ENCODE measurements at places on chromosomes 6 and 20.

GRCh38 chr6:8845690-8846089 is 410.3 kb upstream of the SLC35B3 start:
- DNase-seq = no peak

- no peak for DNase-seq
Measured at GRCh38 chr20:36959242-36959641, 7.7 kb upstream of the SAMHD1 start.

- DNase-seq = no peak
Measured at GRCh38 chr6:89111933-89112332, 5.9 kb downstream of the SRSF12 start.

GRCh38 chr6:163474581-163474980 is 60.1 kb downstream of the QKI start:
- DNase-seq = no peak

GRCh38 chr20:3919352-3919751 is 30.2 kb downstream of the PANK2 start:
- no peak for DNase-seq

DNA sequence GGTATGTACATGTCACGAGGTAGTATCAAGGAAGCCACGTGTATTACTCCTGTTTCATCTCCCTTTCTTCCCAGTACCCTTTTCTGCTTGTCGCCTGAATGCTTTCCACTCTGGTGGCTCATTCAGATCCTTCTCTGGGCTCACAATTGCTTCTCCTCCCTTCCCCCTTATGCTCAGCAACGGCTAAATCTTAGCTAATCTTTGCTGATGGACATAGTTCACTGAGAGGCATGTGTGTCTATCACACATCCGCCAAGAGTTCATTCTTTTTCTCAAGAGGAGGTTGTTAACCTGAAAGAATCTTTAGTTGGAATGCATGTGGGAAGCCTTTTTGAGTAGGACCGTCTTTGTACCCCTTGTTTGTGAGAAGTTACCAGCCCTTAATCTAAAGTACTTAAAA is 25.8 kb upstream of the MROH8 start:
- DNase-seq = no peak

GRCh38 chr6:157168471-157168870 is 154.8 kb downstream of the TMEM242 start:
- no peak for DNase-seq

- no peak for DNase-seq
Measured at GRCh38 chr6:106486236-106486635, 125.7 kb downstream of the CRYBG1 start.

DNA sequence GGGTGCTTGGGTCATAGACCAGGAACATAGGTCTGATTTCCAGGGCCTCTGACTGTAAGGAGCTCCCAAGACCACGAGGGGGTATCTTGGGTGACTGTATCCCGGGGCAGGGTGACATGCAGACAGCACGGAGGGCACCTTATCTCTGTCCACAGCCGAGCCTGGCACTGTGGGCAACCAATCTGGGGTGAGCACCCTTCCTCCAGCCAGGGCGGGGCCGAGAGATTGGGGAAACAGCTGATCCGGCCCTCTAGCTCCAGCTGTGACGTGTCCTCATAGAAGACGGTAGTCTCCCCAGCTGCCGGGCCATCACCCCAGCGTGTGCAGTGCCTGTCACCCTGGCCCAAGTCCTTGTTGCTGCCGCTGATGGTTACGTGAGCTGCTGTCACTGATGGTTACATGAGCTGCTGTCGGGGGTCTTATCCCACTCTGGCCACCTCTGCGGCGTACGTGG is 139.6 kb upstream of the RNF24 start:
- no peak for DNase-seq

DNA sequence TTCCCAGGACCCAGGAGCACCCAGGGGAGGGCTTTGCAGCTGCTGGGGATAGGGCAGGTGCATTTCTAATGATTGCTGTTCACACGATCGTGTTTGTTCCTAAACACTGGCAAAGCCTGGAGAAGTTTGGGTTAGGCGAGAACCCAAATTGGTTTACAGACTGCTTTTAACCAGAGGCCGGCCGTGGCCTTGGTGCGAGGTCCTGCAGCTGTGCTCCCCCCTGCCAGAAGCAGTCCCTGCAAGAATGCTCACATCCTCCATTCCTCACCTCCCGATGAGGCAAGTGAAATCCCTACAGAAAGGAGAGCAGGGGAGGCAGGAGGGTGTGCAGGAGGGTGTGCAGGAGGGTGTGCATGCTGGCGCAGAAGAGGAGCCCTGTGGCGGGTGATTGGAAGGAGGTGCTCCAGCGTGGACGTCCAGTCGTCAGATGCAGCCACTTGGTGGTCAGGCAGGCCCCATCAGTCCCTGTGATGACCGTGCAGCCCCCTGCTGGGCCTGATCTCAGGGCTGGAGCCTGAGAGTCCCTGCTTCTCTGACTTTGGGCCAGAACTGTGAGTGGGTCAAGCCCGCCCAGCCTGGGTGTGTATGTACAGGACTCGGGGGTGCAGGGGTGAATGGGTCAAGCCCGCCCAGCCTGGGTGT is 55.7 kb upstream of the FRMD1 start:
- peak; percentile 34 for DNase-seq

DNA sequence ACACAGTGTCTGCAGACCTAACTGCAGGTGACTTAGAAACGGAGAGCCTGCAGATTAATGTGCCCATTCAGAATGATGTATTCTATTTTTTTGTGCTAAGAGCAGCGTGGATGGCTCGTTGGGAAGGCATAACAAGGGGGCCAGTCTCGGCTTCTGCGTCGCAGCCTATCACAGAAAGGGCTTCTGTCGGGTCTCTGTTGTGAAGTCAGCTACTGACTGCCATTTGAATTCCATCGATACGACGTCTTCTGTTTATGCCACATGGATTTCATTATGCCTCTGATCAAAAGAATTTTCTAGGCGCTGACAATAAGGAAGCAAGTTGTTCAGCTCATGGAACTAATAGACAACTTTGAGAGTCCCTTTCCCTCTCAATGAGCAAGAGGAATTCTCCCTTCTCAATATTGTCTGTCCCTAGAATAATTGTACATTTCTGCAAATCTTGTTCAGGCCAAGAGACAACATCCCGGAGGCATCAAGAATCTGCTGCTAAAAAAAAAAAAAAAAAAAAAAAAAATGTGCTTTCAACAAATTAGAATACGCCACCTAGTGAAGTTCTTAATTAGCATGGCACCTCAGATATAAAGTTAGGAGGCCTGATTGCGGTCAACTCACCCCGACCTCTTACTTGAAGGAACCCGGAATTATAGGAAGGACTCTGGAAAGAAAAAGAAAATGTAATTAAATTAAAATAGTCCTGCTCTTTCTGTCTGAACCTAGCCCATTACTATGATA is 223.9 kb downstream of the TSHZ2 start:
- DNase-seq = no peak

- no peak for DNase-seq
Measured at GRCh38 chr6:33343953-33344611, 26.5 kb upstream of the ZBTB22 start.

DNA sequence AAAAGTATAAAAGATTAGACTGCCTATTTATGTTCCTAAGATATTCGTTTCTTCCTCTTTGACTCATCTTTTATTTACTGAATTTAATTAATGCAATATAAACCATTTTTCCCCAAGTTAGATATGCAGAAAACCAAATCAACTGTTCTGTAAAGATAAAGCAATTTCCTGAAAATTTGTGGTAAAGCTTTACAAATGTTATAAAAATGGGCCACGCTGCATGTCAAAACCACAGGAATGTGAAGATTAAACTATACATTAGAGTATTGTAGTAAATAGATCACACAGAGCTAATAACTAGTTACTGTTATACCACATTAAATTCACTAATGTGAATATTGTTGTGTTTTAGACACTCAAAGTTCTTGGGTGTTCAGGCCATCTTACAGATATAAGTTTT is 83.4 kb downstream of the OPN5 start:
- no peak for DNase-seq

DNA sequence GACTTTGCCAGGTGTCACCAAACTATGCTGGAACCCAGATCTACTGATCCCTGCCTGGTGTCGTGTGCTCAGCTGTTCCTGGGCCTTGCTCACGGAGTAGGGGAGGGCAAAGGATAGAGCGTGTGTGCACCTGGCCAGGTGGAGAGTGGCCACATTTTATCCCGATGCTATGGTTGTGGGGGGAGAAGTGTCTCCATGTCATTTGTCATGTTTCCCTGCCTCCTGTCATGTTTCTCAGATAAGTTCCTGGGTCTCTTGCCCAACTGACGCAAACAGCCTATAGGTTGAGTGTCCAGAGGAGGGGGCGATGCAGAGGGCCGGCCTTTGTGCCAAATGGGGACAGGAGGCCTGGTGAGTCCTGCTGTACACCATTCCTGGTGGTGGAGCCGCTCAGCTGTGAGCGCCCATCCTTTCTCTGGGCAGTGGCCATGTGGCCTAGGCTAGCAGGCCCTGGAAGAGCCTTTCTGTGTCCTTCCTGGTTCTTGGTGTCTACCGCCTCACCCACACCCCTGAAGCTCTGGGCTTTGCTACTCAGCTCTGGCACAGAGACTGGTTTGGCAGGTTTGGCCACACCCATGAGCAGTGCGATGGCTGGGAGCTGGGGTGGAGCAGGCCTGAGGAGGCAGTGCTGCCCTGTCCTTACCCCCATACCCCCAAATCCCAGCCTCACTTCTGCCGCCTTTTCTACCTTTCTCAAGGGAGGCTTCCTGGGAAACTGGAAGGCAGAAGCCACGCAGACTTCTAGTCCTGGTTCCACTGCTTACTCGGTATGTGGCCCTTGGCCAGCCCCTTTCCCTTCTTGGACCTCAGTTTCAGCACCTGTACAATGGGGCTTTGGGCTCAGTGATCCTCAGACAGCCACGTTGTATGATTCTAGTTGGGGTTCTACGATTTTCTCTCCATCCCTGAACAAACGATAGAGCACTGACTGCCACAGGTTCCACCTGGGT is 32.3 kb upstream of the EPB41L1 start:
- DNase-seq = peak; percentile 55

- DNase-seq = no peak
Measured at GRCh38 chr20:20466341-20466879, 98.5 kb downstream of the INSM1 start.

DNA sequence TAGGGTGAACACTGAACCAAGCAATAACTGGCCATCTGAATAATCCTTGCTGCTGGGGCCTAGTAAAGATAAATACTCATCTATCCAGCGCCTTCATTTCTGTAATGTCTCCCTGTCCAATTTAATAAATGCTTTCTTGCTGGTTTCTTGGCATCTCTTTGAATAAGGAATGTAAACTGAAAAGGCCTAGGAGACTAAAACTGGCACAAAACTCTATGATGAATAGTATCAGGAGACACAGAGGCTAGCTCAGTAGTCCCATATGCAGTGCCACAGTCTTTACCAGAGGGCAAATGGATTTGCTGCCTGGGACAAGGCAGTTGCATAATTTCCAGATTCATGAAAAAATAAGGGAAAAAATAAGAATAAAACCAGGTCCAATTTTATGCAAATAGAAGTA is 324.4 kb downstream of the CENPW start:
- no peak for DNase-seq

DNA sequence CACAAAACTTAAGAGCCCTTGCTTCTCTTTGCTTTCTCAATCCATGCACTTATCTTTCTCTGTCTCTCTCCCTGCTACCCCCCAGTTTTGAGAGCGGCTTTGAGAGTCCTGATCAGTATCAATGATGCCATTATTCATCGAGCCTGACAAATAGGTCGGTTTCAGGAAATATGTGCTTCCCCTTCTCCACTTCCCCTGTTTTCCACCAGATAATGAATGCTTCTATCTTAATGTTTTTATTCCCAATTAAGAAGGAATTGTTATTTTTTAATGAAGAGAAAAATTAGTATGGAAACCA is 117.7 kb downstream of the KIF13A start:
- DNase-seq = no peak

- DNase-seq = no peak
Measured at GRCh38 chr6:134888316-134888715, 61.6 kb downstream of the ALDH8A1 start.

GRCh38 chr6:154909821-154910220 is 85.3 kb upstream of the TIAM2 start:
- DNase-seq = no peak

- DNase-seq = no peak
Measured at GRCh38 chr6:23016696-23017095, 447.3 kb downstream of the HDGFL1 start.

DNA sequence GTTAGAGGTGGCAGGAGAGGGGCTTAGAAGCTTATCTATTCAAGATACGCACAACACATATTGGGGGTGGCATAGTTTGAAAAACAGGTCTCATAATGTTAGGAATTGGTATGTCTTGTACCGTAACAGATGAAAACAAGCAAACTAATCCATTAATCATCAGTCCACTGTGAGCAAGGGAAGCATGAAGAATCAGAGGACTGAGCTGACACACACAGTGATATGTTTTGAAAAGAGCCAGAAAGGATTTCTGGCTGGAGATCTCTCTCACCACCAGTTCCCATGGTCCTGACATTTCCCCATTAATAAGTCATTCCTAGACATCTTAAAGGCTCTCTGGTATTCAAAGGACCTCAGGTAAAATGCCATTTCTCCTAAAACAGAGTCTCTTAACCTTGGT is 158.8 kb upstream of the PHACTR1 start:
- DNase-seq = no peak

DNA sequence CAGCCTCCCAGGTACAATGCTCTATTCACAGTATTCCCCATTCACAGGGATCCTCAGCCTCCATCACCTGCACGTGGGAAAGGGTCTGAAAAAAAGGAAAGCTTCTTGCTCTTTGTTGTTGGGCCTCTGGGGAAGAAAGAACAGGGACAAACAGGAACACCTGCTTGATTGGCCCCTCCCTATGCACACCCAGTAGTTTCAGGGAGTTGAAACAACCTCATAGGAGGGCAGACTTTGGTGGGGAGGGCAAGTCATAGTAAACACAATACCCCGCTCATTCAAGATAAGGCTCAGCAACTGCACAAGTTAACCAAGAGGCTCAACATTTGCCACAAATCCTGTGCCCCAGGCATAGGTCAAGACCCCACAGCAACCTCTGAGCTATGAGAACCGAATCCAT is 1.7 kb downstream of the GHRH start:
- DNase-seq = peak; percentile 78

- peak; percentile 82 for DNase-seq
Measured at GRCh38 chr6:34657307-34657978, 39.1 kb downstream of the ILRUN start.

DNA sequence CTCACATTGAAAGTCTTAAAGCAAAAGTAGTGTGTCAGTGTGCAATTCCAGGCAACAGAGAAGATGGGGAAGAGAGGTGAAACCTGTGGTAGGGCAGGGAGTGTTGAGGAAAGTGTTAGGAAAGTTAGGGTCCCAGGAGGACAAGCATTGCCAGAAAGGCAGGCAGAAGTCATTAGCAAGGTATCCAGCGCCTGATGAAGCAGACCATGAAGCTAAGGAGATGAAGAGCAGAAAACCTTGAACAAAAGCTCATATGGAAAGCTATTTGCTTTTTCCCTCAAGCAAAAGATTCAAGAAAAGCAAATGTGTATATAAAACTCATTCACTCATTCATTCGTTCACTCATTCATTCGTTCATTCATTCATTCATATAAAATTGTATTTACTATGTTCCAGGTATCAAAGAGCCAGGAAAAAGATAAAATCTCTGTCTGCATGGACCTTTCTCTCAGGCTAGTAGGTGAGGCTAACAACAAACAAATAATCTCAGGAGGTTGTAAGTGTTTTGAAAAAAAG is 96.5 kb downstream of the ELOVL5 start:
- DNase-seq = no peak

GRCh38 chr6:2883673-2884072 is 19.4 kb downstream of the SERPINB9 start:
- DNase-seq = no peak

- DNase-seq = peak; percentile 85
Measured at GRCh38 chr20:45933266-45934045, 1.0 kb upstream of the PCIF1 start.

Measured in NCI-H1417 (cell line).